ENCODE measurements at places on chromosomes 13 and 19. TPM values are rescaled to one million over a fixed set of nuclear protein-coding genes. Genes with fewer than 3 reads are reported as not detected.

GRCh38 chr19:2083174-2083854 lies 12.8 kb downstream of the MOB3A start:
- H3K27me3 ChIP-seq: no peaks in the 10 kb centered on the region
- DNase-seq: peak; percentile 75
- H3K4me3 ChIP-seq: peak overlapping the region; percentile 98
- peak overlapping the region; percentile 99 for H3K27ac ChIP-seq
- peaks cover 57% of the 10 kb centered on the region for H3K4me1 ChIP-seq
- H3K36me3 ChIP-seq: peaks cover 6% of the 10 kb centered on the region

DNA sequence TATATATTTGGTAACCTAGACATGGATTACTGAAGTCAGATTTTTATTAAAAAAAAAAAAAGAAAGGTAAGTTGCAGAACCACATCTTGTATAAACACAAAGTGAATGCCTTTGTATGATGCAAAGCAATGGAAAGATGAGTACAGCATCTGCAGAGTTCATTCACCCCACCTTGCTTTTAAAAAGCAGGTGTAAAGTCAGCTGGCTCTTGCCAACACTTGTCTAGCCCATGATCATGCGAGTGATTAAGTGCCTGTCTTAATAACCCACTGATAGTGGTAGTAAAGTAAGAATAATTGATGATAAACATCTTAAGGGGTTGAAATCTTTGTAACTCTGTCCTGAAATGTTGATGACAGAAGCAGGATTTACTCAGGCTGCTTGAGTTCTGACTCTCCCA lies 710.4 kb downstream of the EFNB2 start:
- no peak for DNase-seq
- no peaks in the 10 kb centered on the region for H3K27me3 ChIP-seq
- H3K4me3 ChIP-seq: no peak overlapping the region
- H3K36me3 ChIP-seq: no peaks in the 10 kb centered on the region
- no peak overlapping the region for H3K27ac ChIP-seq

DNA sequence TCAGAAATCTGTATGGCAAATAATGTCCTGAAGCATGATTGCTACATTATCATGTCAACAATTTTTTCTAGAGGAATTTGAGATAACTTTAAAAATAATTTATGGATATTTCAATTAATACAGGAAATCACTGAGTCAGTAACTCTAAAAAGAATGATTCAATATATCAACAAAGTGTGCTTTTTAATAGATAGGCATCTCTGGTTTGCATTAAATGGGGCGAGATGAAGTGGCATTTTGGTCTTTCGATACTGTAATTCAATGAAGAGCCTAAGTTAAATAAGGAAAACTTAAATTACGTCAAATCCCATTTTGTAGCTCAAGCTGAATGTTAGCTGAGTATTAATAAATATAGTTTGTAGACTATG lies 342.8 kb downstream of the DACH1 start:
- H3K4me1 ChIP-seq: no peaks in the 10 kb centered on the region
- no peak for DNase-seq
- no peaks in the 10 kb centered on the region for H3K27me3 ChIP-seq

GRCh38 chr13:35489050-35489449 lies 12.6 kb upstream of the MAB21L1 start:
- H3K4me1 ChIP-seq: no peaks in the 10 kb centered on the region
- no peak overlapping the region for H3K4me3 ChIP-seq
- H3K36me3 ChIP-seq: no peaks in the 10 kb centered on the region
- H3K27me3 ChIP-seq: no peaks in the 10 kb centered on the region

- peaks cover 34% of the 10 kb centered on the region for H3K4me1 ChIP-seq
- H3K27me3 ChIP-seq: no peaks in the 10 kb centered on the region
- H3K36me3 ChIP-seq: no peaks in the 10 kb centered on the region
- no peak overlapping the region for H3K4me3 ChIP-seq
Observed at GRCh38 chr19:4113398-4114088, 10.4 kb downstream of the MAP2K2 start.

DNA sequence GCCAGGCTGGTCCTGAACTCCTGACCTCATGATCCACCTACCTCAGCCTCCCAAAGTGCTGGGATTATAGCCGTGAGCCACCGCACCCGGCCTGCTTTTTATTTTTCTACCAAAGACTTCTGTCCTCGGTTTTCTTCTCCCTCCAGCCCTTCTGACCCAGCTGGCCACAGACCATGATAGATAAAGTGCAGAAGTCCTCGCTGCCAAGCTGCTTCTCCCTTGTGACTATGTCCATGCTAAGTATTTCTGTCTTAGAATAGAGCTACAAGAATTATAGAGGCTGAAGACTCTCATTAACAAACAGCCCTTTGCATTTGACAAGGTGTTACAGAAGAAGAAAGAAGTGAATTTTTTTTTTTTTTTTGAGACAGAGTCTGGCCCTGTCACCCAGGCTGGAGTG lies 15.4 kb upstream of the MAP3K10 start:
- no peaks in the 10 kb centered on the region for H3K36me3 ChIP-seq
- H3K4me1 ChIP-seq: no peaks in the 10 kb centered on the region
- no peaks in the 10 kb centered on the region for H3K27me3 ChIP-seq

DNA sequence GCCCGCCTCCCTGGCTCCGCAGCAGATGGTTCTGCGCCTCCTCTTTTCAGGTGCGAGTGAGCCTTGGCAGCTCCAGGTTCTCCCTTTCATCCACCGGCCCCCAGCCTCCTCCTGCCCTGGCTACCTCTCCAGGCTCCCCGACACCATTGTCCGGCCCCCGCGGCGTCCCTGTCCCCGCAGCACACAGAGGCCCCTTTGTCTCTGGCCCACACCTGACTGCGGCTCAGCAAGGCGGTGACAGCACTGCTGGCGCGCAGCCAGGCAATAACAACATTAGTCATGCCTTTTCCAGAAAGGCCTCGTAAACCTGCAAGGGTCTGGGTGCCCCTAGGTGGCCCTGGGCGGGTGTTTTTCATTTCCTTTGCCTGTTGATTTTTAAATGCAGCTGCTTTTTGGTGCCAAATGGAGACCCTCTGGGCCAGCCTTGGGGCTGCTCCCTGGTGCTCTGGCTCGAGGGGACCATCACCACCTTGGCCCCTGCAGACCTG lies 73.2 kb upstream of the MEDAG start:
- H3K36me3 ChIP-seq: no peaks in the 10 kb centered on the region
- H3K4me1 ChIP-seq: no peaks in the 10 kb centered on the region
- H3K27ac ChIP-seq: no peak overlapping the region
- DNase-seq: no peak

- H3K4me3 ChIP-seq: no peak overlapping the region
- no peak for DNase-seq
- no peaks in the 10 kb centered on the region for H3K27me3 ChIP-seq
- no peak overlapping the region for H3K27ac ChIP-seq
- H3K36me3 ChIP-seq: no peaks in the 10 kb centered on the region
Observed at GRCh38 chr13:27472441-27472840, 22.1 kb upstream of the MTIF3 start.

DNA sequence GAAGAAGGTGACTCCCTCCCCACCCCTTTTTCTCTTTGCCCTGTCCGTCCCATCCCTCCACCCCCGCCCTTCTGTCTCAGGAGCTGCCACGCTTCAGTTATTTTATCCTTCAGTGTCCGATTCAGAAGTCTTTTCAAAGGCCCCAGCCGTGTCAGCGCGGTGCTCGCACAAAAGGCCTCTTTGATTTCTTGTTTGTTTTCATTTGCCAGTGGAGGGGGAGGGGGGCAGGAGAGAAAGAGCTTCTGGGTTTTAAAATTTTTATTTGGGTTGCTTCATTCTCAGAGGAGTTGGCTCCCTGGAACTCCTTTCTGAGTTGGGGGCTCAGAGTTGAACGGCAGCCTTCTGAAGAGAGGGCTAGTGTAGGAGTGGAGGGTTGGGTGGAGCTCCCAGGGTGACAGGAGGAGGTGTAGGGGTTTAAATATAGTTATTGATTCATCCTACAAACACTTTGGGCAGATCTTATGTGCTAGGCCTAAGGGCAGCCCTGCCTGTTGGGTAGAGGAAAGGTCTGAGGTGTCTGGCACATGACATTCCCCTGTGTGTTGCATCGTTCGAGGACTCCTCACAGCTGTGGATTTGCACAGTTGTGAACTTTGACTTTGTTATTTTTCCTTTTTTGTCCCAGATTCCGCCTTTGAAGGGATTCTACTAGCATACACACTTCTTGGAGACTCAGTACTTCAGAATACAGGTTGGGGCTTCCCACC lies 36.8 kb downstream of the NFIX start:
- no peaks in the 10 kb centered on the region for H3K4me1 ChIP-seq
- DNase-seq: no peak
- no peak overlapping the region for H3K4me3 ChIP-seq
- no peaks in the 10 kb centered on the region for H3K27me3 ChIP-seq
- no peak overlapping the region for H3K27ac ChIP-seq
- no peaks in the 10 kb centered on the region for H3K36me3 ChIP-seq

- no peak overlapping the region for H3K4me3 ChIP-seq
- no peak overlapping the region for H3K27ac ChIP-seq
- DNase-seq: no peak
- no peaks in the 10 kb centered on the region for H3K36me3 ChIP-seq
- H3K27me3 ChIP-seq: no peaks in the 10 kb centered on the region
- H3K4me1 ChIP-seq: peaks cover 4% of the 10 kb centered on the region
Observed at GRCh38 chr19:20925481-20925880, 2.4 kb downstream of the ZNF85 start.

- no peak for DNase-seq
- no peak overlapping the region for H3K27ac ChIP-seq
- H3K4me3 ChIP-seq: no peak overlapping the region
Observed at GRCh38 chr13:80901111-80901510, 560.2 kb upstream of the SPRY2 start.

Gene PRODH2
- total RNA-seq: not detected

Gene PRTN3
- 2.7 TPM for total RNA-seq

Gene WTIP
- 0.46 TPM for total RNA-seq

Gene ZNF665
- total RNA-seq: 1.6 TPM

Gene CLEC11A
- 3.6 TPM for total RNA-seq

Gene CYP2S1
- 0.74 TPM for total RNA-seq

Gene ATCAY
- total RNA-seq: not detected

Measured in naive thymus-derived CD4-positive, alpha-beta T cell (primary cell).